Right lung (tissue), 10 donors: ENCODE measurements at places on chromosomes 6 and 20.

DNA sequence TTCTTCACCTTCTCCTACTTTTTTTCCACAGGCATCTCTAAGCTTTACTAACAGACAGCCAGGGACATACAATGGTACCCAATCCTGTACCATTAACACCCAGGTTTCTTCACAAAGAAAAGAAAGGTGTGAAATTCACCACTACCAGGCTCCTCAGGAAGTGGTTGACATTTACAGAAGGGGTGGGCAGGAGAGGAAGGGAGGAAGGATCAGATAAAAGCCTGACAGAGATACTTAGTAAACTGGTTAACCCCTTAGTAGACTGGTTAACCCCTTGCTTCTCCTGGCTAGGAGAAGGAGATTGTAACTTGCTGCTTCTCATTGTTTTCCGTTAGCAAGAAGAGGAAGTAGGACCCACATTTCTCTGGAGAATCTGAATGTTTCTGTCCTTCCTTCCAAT lies 7.2 kb downstream of the SAMD3 start:
- no peak for DNase-seq

- DNase-seq: no peak
Observed at GRCh38 chr20:24141111-24141510, 152.5 kb upstream of the GGTLC1 start.

GRCh38 chr6:11432091-11432490 lies 105.5 kb upstream of the TMEM170B start:
- DNase-seq: no peak

GRCh38 chr6:123677897-123678296 lies 41.1 kb upstream of the TRDN start:
- no peak for DNase-seq

DNA sequence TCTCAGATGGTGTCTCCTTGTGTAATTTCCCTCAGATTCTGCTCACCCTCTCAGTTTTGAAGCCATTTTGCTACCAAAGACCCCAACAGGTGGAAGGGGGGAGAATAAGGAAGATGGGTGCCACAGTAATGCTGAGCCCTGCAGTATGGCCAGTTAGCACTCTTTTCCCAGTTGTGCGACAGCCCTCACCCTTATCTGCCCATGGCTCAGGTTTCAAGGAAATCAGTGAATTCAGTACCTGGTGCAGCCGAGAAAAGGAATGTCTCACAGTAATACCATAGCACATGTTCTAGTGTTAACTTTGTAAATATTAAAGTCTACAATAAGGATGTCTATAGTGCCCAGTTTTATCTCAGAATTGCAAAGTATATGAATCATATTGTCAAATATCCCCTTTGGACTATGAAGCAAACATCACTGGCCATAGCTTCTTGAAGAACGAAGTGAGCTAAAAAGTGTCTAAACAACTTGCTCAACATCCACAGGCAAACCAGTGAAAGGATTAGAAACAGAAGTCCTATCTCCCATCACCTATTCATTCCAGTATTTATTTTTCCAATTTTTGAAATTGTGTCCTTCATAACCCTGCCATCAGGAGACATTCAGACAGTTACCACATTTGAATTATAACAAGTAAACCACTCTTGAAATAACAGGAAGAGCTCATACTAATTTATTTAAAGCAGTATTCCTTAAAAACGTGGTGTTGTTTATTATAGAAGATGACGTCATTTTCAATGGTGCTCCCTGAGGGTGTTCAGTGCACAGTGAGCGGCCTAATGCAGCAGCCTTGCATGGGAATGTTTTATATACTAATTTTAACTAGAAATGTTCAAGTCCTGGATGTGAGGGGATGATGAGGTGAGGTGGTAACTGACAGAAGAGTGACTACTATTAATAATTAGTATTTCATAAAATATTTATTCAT lies 366.2 kb downstream of the TFAP2A start:
- no peak for DNase-seq
